GM23248 (cell line): ENCODE measurements at places on chromosomes 4 and X.

- DNase-seq = peak; percentile 42
Observed at GRCh38 chrX:103197721-103198306, 17.1 kb upstream of the BEX4 start.

DNA sequence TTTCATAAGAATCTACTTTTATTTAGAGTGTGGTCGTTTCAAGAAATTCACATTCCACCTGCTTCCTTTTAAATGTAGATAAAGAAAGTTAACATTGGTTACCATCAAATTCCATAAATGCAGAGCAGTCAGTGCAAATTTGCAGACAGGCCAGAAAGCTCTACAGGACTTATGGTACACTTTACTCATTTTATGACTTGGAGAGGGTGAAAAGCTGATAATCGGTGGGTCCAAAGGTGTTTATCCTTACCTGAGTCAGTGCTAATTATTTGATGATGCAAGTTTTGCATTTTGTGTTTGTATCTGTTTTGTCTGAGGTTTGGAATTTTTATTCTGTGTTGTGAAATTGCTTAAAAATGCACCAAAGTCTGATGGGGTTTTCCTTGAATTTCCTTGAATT lies 193.3 kb downstream of the PALLD start:
- DNase-seq = no peak

DNA sequence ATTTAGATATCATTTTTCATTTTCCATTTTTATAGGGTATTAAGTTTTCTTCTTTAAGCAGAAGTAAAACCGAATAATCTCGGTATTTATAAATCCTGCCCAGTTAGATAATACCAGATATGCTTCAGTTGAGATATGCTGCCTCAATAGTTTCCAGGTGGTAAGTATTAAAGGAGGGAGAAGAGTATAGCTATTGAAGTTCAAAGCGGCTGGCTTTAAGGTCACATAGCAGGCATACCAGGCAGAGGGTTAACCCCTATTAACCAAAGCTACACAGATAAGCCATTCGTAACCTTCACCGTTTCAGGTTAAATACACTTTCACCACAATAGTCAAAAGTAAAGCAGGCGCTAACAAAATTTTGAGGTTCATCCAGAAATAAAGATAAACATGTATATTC lies 54.2 kb downstream of the EDNRA start:
- DNase-seq = no peak

DNA sequence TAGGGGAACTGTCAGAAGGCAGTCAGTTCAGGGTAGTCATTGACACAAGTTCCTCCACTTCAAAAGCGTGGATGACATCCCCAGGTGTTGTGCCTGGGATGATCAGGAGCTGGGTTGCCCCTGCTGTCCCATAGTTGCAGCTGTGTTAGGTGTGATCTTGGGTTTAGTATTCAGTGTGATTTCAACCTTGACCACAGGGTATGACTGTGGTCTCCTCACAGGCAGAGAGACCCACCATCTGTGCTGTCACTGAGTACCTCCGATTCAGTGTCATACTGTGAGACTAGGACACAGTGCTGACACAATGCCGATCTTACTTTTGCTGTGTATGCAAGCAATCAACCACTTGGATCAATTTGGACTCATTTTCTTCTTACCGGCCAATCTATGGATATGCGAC lies 25.2 kb downstream of the FOXR2 start:
- no peak for DNase-seq

GRCh38 chr4:37604461-37604860 lies 81.7 kb downstream of the RELL1 start:
- peak; percentile 75 for DNase-seq

GRCh38 chr4:22490718-22491315 lies 25.0 kb downstream of the ADGRA3 start:
- no peak for DNase-seq

DNA sequence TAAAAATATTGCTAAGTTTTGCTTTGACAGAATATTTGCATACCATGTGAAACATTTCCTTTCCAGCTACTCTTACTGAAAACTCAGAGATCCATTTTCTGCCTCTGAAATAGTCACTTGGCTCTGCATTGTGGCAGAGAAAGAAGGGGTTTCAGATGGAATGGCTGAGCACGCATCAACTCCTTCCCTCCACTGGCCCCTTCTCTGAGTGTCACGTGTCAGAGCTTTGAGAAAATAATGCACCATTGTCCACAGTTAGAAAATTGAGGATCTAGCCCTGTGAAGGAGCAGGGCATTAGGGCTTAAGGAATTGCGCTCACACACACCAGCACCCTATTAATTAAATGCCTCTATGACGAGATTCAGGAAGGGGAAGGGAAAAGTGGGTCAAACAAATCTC lies 78.8 kb upstream of the FAT4 start:
- no peak for DNase-seq

DNA sequence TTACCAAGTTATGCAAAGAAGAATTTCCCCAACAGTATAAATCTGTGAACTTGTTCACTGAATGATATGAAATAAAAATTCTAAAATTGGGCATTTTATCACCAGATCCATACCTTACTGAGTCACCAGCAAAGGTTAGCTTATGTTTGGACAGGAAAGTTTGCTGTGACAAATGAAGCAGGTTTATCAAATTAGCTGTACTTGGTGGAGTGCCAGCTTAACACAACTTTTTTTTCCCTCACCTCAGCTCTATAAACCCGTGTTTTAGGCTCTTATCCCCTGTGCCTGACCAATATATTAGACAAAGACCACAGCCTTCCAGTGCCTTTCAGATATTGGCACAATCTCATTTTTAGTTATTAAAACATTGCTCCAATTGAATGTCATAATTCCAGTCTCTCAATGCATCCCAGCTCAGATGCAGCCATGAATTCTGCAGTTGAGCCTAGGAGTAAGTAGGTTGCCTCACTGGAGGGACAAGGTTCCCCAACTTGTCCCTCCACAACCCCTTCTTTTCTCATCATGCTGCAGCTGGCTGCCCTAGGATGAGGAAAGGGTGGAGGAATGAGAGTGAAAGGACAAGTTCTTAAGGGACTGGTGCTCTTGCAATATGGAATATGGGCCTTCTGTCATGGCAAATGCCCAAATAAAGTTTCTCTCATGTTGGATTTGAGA lies 27.0 kb upstream of the PDGFC start:
- DNase-seq = no peak

GRCh38 chr4:185020293-185020808 lies 2.1 kb downstream of the HELT start:
- peak; percentile 48 for DNase-seq

GRCh38 chr4:113815826-113816225 lies 54.3 kb upstream of the CAMK2D start:
- DNase-seq = no peak

DNA sequence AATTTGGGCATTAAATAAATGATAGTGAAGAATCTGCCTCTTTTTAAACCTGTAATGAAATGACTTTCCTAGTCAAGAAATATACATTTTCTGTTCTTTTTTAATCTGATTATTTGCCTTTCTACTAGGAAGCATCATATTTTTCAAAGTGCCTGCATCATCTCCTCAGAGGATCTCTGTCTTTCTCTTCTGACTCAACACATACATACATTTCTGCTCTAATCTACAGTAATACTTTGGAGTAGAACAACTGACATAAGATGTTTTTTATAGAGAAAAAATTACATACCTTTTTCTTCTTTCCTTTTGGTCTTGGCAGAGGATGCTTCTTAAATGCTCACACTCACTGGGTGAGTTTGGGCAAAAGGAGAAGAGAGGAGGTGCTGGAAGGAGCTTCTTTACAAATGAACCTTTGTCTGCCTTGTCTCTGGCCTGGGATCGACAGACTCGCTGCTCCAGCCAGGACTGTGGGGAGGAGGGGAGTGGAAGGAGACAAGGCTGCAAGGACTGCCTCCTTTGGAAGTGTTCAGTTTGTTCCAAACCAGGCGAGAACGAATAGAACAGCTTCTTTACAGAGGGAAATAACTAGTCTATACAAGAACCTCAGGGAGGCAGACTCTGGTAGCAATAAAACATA lies at the start of gene SCRG1:
SCRG1 (minus strand) TSS at position 338 of the 637 bp plus-strand sequence. CDS start 7,702 bp downstream, outside the sequence.
- no peak for DNase-seq

- peak; percentile 44 for DNase-seq
Observed at GRCh38 chr4:156939139-156939538, 32.5 kb downstream of the PDGFC start.

DNA sequence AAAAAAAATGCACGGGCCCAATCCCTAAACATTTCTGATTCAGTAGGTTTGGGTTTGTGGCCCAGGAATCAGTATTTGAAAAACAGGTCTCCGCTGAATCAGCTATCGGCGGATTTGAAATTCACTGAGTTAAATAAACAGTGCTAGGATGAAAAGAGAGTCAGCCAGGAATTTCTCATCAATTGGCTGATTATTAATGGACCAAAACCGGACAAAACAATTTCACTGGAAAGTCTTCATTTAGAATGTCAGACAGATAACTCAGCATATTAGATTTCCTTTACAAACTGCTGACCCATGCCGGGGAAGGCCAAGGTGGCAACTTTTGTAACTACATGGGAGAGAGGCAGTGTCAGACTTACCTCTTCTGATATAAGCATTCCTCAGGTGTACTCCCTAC lies 99.4 kb upstream of the LSM6 start:
- no peak for DNase-seq
